ENCODE measurements at places on chromosomes 7 and 10. TPM values are rescaled to one million over a fixed set of nuclear protein-coding genes. Genes with fewer than 3 reads are reported as not detected.

- DNase-seq = no peak
Measured at GRCh38 chr10:120400601-120401000, 56.4 kb upstream of the PLPP4 start.

GRCh38 chr7:43791665-43792064, 33.2 kb downstream of the BLVRA start:
- DNase-seq = no peak

- DNase-seq = no peak
Measured at GRCh38 chr7:21059069-21059468, 272.4 kb upstream of the SP8 start.

DNA sequence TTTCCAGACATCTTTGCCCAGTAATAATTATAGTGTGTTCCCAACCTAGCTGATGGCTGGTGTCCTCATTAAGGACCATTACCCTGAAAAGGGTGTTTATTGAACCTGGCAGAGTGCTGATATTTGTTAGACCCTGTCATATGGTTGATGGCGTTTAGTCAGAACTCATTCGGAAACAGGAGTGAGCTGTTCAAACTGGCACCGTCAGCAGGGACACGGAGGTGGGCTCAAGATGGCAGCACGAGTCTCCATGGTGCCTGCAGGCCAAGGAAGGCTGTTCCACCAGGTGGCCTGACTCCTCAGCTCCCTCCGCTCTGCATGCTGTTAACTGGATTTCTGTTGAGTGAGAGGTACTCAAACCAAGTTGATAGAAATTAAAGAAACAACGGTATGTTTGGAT, 589.1 kb upstream of the MGMT start:
- DNase-seq = no peak

DNA sequence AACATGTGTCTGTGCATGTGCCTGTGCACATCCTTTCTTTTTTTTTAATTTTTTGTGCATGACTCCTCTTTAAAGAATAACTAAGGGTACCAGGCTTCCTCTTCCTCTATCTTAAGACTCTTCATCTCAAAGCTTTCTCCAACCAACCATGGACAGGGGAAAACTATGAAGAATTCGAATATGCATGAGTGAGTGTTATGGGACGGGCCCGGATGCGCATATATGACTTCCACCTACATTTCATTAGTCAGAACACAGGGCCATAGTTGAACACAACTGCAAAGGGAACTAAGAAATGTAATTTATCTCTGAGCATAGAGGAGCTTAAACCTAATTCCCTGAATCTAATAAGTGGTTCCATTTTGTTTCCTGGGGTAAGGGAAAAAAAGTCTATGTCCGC, 270.3 kb upstream of the SORCS1 start:
- no peak for DNase-seq

DNA sequence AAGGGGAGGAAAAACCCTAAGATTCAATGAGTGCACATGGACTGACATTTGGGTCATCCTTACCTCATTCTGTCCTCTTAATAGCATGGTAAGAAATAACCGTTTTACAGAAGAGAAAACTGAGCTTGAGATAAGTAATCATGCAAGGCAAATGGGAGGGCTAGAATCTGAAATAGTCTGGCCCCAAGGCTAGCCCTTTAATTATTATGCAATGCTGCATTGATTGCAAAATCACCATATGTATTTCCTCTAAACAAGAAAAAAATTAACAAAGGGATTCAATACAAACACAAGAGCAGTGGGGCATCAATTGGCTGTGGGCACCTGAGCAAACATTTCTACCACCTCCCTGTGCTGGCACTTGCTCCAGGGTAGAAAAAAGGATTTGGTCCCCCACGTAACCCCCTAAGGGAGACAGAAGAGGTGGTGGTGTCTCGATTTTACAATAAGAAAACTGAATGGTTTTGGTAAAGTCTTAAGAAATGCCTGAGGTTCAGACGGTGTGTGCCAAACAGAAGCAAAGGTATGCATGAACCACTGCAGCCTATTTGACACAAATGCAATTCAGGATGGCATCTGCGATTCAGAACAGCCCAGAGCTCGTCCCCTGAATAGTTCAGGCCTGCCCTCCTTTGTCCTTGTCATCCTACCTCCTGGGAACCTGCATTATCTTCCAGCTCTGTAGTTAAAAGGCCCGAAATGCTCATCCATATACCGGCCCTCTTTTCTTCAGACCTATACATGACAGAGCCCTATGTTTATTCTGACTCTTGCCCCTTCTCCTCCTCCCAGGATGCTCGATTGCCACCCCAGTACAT, 23.6 kb downstream of the PIP4K2A start:
- no peak for DNase-seq

DNA sequence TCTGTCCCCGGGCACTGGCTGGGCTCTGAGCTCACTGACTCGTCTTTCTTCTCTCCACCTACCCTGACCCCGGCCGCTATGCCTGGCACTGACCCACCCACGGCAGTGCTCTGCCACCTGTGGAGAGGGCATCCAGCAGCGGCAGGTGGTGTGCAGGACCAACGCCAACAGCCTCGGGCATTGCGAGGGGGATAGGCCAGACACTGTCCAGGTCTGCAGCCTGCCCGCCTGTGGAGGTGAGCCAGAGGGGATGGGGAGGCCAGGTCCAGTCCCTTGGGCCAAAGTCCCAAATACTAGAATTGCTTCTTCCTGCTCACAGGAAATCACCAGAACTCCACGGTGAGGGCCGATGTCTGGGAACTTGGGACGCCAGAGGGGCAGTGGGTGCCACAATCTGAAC, 27.3 kb downstream of the TBATA start:
- DNase-seq = no peak

Gene MYO1G
- 2.1 TPM for total RNA-seq

Gene EVX1
- total RNA-seq = 0.32 TPM

Gene GARIN1A
- total RNA-seq = 0.89 TPM

Gene ANKRD7
- total RNA-seq = not detected

Measured in colonic mucosa (tissue), 4 donors.